ENCODE measurements at places on chromosomes 3 and 15. TPM values are rescaled to one million over a fixed set of nuclear protein-coding genes. Genes with fewer than 3 reads are reported as not detected.

Gene CHL1
- total RNA-seq: not detected

Gene CLDN18
- total RNA-seq: not detected

Gene TIMMDC1
- 98.8 TPM for total RNA-seq

Gene GABRB3
- 7.4 TPM for total RNA-seq

Gene SPESP1
- not detected for total RNA-seq

Gene ZPLD1
- total RNA-seq: not detected

Gene APOD
- total RNA-seq: 3.2 TPM

Gene IGSF10
- 1.2 TPM for total RNA-seq

Gene IL1RAP
- 29.3 TPM for total RNA-seq

Gene DUOXA2
- total RNA-seq: not detected

Gene TMEM207
- not detected for total RNA-seq

Gene SEMA5B
- total RNA-seq: 1.3 TPM

Gene TMCO5A
- total RNA-seq: not detected

Gene CACNA2D3
- total RNA-seq: 0.46 TPM

Gene ANKRD63
- total RNA-seq: 0.42 TPM

Gene CCR9
- total RNA-seq: not detected

Gene ADCY5
- 15.3 TPM for total RNA-seq

Gene SLC51B
- not detected for total RNA-seq

Gene TMOD2
- total RNA-seq: 4.3 TPM

Gene CLEC3B
- total RNA-seq: 166 TPM

Measured in osteocyte (in vitro differentiated cells).